CD4-positive, alpha-beta T cell treated with Interleukin-10 for 1 hour (primary cell): ENCODE measurements at places on chromosomes 3 and 15.
A peak's percentile ranks its signal among the peaks of the same experiment; 100 is the strongest.

DNA sequence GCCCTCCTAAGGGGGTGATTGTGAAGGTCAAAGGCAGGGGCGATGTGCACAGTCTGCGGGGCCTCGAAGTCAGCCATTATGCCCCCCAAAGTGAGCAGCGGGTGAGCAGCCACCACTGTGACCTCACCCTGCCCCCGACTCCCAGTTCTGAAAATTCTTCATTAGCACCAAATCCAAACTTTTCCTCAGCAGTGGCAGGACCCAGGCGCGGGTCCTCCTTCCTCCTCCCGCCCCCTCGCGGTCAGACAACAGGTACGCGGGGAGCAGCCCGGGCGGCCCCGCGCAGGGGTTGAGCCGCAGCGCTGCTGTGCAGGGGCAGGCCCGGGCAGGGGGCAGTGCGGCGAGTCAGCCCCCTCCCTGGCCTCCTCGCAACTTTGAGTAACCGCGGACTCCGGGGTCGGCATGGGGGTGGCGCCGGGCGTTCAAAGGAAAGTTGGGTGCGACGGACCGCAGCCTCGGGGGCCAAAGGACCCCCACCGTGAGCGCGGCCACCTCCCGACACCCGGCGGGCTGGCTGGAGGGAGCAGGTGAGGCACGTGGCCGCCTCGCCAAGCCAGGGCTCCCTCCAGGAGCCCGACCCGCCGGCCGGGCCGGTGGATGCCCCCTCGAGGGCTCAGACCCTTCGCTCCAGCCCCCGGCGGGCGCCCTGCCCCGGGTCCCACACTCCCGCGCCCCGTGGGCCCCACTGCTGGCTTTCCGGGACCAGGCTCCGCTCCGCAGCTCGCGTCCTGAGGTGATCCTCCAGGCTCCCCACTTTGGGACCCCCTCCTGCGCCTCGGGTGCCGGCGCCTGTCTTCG, 49.4 kb upstream of the CCDC174 start:
- DNase-seq, result no peak

- DNase-seq, result no peak
Observed at GRCh38 chr3:43515970-43516635, 105.7 kb downstream of the ANO10 start.

- DNase-seq, result no peak
Observed at GRCh38 chr15:99120050-99120777, 15.3 kb downstream of the SYNM start.

DNA sequence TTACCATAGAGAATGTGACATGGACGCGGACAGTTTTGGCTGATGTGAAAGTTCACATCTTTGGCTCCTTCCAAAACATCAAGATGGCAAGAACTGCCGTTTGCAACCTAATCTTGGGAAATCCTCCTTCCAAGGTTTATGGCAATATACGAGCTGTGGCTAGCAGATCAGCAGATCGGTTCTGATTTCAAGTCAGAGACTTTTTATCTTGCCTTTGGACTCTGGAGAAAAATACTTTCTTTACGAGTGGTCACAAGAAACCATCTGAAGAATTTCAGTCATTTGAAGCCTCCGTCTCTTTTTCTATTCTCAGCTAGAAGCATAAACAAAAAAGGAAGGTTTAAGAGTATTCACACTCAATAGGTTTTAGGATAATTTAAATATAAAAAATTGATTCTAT, 153.5 kb upstream of the MEIS2 start:
- no peak for DNase-seq

GRCh38 chr3:135853981-135854380, 111.5 kb upstream of the PPP2R3A start:
- no peak for DNase-seq

- no peak for DNase-seq
Observed at GRCh38 chr3:43289841-43290470, 3.6 kb downstream of the SNRK start.

- no peak for DNase-seq
Observed at GRCh38 chr3:71530903-71531530, 52.5 kb downstream of the FOXP1 start.

- DNase-seq, result no peak
Observed at GRCh38 chr3:113668015-113668414, 28.4 kb downstream of the USF3 start.

- DNase-seq, result no peak
Observed at GRCh38 chr3:73448761-73449301, 175.9 kb downstream of the PDZRN3 start.

GRCh38 chr3:171127611-171128010, 101.1 kb upstream of the SLC2A2 start:
- no peak for DNase-seq

GRCh38 chr3:172115787-172116186, 76.4 kb downstream of the FNDC3B start:
- DNase-seq, result no peak

DNA sequence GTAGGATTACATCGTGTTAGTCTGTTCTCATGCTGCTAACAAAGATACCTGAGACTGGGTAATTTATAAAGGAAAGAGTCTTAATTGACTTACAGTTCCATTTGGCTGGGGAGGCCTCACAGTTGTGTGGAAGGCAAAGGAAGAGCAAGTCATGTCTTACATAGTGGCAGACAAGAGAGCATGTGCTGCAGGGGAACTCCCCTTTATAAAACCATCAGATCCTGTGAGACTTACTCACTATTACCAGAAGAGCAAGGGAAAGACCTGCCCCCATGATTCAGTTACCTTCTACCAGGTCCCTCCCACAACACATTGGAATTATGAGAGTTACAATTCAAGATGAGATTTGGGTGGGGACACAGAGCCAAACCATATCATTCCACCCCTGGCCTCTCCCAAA, 3.4 kb downstream of the SLC25A26 start:
- no peak for DNase-seq

GRCh38 chr3:37619568-37619967, 242.1 kb upstream of the CTDSPL start:
- no peak for DNase-seq

DNA sequence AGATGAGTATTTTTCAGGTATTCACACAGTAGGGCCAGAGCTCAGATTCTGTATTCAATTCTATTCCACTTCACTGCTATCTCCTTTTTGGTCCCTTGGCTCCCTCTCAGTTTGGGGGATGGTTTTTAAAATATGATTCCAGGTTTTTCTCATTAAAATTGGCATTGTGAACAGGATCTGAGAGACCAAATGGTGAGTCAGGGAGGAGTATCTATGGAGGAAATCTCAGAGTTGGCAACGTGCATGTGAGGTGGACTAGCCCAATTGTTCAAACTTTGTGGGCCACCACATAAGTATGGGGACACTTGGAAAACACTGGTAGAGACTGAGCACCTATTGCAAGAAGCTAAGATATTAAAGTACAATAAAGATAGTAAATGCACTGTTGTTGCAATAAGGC, 53.9 kb upstream of the TTC14 start:
- DNase-seq, result no peak

GRCh38 chr15:81092559-81092902, 41.5 kb upstream of the CFAP161 start:
- no peak for DNase-seq

GRCh38 chr3:126153695-126154360, 26.6 kb downstream of the ALDH1L1 start:
- DNase-seq, result no peak

- DNase-seq, result peak; percentile 5
Observed at GRCh38 chr3:190618330-190619030, 104.6 kb downstream of the IL1RAP start.

GRCh38 chr3:45312836-45313493, 75.4 kb upstream of the LARS2 start:
- DNase-seq, result no peak

DNA sequence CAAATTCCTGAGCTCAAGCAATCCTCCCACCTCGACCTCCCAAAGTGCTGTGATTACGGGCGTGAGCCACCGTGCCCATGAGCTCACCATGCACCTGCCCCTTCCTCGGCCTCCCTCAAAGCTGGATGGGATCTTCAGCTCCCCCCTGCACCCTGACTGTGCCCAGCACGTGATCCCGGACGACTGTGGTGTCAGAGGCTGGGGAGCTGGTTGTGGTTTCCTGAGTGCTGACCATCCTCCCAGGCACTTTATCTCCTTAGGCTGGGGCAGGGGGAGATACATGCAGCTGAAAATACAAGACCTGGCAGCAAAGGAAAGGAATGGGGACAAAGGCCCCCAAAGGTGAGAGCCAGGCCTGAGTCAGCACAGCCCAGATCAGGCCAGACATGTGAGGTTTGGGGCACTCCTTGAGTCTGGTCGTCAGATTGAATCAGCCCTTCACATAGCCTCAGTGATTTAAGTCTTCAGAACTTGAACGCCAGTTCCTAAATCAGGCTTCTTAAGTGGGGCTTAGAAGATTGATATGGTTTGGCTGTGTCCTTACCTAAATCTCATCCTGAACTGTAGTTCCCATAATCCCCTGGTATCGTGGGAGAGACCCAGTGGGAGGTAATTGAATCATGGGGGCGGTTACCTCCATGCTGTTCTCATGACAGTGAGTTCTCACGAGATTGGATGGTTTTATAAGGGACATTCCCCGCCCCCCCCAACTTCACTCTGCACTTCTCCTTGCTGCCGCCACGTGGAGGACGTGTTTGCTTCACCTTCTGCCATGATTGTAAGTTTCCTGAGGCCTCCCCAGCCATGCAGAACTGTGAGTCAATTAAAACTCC, 35.8 kb downstream of the PRKCD start:
- DNase-seq, result peak; percentile 49

- no peak for DNase-seq
Observed at GRCh38 chr3:107142786-107143575, 234.3 kb upstream of the CCDC54 start.

- DNase-seq, result no peak
Observed at GRCh38 chr3:71269906-71270305, 313.6 kb downstream of the FOXP1 start.

GRCh38 chr3:187725653-187726370, 19.5 kb downstream of the BCL6 start:
- no peak for DNase-seq

DNA sequence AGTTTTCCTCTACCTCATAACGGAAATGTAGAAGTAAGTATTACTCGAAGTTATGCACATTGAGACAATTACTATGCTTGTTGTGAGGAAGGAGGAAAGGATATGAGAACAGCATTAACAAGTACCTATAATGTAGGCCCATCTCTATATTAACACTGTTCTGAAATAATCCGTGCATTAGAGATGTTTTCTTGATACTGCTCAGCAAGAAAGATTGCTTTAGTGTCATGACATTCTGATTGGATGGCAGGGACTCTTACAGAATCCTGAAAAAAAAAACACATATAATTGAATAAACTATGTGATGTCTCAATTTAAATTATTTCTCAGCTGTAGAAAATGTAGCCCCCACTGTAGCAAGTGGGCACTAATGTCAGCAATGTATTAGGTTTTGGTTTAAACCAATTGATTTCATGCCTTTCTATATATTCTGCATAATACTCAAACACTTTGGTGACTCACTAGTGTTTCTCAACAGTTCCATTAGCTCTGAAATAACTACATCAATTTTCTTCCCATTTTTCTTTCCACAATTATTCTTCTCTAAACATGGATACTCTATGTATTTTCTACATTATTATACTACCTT, 598.3 kb upstream of the BCHE start:
- no peak for DNase-seq

- DNase-seq, result no peak
Observed at GRCh38 chr3:72379500-72380187, 468.6 kb downstream of the SHQ1 start.

GRCh38 chr15:69979783-69980182, 117.9 kb downstream of the TLE3 start:
- DNase-seq, result no peak

- DNase-seq, result no peak
Observed at GRCh38 chr3:134361162-134361835, 12.9 kb downstream of the AMOTL2 start.

DNA sequence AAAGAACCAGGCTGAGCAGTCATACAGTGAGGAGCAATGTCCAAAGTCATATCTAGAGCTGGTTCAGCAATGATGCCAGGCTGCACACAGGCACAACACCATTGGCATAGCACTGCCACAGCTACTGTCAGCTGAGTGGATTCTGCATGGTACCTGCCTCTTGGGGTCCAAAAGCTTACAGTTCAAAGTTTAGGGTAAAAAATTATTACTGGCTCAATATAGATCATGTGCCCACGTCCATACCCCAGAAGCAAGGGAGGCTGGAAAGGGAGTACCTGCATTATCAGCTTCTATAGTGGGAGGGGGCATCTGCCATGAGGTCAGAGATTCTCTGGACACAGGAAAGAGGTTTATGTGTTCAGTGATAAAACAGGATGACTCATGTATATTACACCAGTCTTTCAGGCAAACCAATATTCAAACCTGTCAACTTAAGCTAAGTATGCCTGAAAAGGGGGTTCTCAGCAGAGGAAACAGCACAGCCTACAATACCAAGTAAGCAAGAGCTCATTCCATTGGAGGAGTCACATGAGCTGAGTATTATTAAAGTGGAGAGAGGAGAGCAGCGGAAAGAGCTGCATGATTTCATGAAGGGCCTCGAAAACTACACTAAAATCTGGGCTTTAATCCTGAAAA, 99.0 kb downstream of the ANO10 start:
- no peak for DNase-seq

DNA sequence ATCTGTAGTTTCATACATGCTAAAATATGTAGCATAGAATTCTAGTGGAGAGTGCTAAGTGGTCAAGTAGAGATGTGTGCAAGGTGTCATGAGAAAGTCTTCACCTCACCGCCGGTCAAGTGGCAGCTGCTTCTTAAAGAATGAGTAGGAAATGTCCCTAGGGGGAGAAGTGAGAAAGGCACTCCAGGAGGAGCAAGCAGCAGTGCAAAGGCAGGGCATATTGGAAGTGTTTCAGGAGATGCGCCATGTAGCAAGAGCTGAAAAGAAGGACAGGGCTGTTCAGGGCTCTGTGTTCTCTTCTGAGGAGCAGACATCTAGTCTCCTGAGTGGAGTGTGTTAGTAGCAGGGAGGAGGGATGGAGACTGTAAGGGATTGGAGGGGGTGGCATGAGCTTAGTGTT, 312.4 kb upstream of the SEMA6D start:
- DNase-seq, result no peak
